DMS 273 treated with DMSO at 0.1 percent for 48 hours (cell line): ENCODE measurements at places on chromosomes 2 and 18.

GRCh38 chr2:159613091-159613490, 3.3 kb downstream of the BAZ2B start:
- DNase-seq, result no peak

DNA sequence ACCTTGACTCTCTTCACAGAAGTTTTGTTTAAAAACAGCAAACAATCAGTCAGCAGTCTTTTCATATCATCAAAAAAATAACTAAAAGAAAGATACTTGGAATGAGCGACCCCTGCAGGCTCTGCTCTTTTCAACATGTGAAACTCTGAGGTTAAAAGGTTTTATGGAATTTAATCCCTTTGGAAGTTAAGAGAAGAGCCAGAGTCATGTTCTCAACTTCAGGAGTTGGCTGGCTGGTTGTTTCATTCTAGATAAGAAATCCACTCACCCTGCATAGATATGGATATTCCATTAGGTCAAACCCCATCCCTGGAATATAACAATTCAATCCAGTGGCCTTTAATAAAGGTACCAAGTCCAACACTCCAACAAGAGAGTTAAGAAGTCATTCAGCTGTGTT, 115.6 kb upstream of the RMDN2 start:
- DNase-seq, result no peak

GRCh38 chr18:61322265-61322873, 10.9 kb upstream of the CDH20 start:
- DNase-seq, result peak; percentile 0

- DNase-seq, result no peak
Observed at GRCh38 chr2:205712508-205712907, 30.2 kb downstream of the NRP2 start.

DNA sequence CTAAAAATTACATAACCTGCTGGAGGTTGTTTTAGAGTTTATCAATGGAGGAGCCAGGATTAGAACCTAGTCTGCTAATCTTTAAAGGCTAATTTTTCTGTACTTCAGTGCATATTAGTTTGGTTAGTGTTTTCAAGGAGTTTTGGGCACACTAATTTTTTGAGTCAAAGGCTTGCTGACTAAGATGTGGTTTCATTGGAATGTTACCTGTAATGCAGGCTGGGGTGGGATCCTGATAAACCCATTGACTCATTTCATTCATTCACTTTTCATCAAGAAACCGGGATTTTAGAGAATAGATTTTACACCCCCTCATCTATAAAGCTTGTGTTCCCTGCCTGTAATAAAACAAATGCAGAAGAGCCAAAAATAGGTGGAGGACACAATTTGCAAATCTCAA, 91.9 kb upstream of the IL1R2 start:
- no peak for DNase-seq

GRCh38 chr2:64777841-64778240, 124.1 kb upstream of the SERTAD2 start:
- DNase-seq, result no peak

- DNase-seq, result no peak
Observed at GRCh38 chr2:189024901-189025618, 50.9 kb downstream of the COL3A1 start.

DNA sequence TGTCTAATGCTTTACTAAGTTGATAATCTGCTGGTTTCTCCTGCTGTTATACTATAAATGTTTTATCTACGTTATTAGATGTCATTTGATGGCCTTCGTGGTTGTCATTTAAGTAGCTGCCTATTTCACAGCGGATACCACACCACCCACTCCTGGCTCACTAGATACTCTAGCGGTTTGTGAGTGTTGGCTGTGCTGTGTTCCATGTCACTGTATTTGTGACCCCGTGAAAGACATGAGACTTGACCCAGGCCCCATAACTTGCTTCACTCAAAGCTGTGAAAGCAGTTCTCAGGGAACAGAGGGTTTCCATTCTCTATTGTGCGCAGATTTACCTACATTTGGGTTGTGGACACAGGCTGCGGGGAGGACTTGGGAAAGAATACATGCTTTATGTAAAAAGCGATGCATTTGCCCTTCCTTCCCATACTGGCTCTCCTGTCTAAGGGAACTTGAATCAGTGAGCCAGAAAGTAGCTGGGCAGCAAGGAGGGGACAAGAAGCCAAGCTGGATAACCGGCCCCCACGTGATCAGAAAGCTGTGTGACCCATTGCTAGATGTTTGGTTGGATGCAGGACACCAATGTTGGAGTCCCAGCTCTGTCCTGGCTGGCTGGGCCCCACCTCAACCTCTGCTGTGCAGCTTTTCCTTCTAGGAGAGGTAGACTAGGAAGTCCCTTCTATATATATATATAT, 52.2 kb downstream of the PLB1 start:
- DNase-seq, result no peak

- DNase-seq, result no peak
Observed at GRCh38 chr2:205474741-205475415, 207.4 kb upstream of the NRP2 start.

DNA sequence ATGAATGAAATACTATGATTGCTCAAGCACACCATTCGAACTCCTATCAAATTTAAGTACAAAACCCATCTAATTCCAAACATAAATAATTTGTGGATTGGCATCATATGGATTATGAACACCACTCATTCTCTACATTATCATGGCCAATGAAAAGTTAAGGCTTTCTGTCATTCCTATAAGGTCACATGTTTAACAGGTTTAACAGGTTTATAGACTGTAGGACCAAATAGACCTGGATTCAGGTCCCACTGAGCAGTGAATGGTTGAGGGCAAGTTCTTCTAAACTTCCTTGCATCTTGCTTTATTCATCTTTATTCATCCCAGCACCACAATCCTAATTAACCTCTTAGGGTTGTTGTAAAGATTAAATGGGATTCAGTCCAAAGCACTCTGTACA, 33.4 kb downstream of the FBXO36 start:
- DNase-seq, result no peak

DNA sequence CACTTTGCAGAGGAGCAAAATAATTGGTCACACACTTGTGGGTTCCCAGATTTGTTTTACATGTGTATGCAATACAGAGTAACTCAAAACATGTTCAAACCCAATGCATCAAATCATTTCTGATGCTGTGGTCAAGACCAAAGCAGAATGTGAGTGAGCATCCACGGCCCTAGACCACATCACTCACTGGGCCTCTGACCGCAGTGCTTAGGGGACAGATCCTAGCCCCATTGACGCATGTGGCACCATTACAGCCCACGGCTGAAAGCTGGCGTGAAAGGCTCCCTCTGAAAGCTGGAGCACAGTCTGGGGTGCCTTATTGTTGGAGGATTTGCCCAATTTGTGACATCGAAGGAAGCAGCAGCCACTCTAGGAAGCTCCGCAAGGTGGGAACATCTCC, 498.8 kb upstream of the TCF4 start:
- no peak for DNase-seq

DNA sequence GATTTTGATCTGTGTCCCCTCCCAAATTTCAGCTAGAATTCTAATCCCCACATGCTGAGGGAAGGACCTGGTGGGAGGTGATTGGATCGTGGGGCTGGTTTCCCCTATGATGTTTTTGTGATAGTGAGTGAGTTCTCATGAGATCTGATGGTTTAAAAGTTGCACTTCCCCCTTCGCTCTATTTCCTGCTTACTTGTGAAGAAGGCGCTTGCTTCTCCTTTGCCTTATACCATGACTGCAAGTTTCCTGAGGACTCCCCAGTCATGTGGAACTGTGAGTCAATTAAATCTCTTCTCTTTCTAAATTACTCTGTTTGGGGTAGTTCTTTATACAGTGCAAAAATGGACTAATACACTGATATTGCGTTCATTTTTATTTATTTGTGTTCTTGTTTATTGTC, 636.8 kb upstream of the LINC00305 start:
- no peak for DNase-seq

- DNase-seq, result no peak
Observed at GRCh38 chr2:202115479-202115971, 42.5 kb downstream of the KIAA2012 start.

GRCh38 chr2:106537047-106537446, 49.9 kb downstream of the CD8B2 start:
- DNase-seq, result no peak

GRCh38 chr18:32771169-32771751, 1.6 kb downstream of the KLHL14 start:
- no peak for DNase-seq

- DNase-seq, result no peak
Observed at GRCh38 chr2:225091336-225091735, 49.1 kb upstream of the DOCK10 start.

DNA sequence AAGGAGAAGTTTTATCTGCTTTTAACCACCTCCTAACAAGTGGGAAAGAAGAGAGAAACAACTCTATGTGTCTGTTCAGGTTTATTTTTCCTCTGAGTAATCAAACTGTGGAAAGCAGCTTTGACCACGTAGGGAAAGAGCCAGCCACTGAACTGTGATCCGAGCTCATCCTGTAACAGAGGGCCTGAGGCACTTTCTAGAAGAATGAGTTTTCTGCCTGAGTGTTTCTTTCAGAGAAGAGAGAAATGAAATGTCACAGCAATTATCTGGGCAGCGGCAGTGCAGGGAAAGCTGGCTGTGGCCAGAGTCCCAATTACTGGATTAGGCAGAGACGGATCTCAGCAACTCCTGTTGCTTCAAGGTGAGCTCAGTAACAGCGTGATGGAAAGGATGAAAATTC, 151.9 kb downstream of the CD226 start:
- no peak for DNase-seq

DNA sequence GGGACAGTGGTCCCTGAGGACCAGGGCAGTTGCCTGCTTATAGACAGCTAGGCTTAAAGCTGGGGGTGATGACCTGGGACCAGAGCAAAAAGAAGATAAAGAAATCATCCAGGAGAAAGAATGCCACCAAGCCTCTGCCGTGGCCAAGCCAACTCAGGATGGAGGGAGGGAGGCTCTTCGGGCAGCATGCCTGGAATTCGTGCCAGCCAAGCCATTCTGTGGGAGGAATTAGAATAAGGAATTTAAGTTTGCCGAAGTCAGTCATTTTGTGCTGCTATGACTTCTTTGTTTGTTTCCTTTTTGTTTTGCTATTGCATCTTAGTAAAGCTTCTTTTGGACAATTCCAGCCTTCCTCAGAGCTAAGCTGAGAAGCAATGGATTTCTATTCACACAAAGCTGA, 124.1 kb downstream of the EN1 start:
- DNase-seq, result no peak

DNA sequence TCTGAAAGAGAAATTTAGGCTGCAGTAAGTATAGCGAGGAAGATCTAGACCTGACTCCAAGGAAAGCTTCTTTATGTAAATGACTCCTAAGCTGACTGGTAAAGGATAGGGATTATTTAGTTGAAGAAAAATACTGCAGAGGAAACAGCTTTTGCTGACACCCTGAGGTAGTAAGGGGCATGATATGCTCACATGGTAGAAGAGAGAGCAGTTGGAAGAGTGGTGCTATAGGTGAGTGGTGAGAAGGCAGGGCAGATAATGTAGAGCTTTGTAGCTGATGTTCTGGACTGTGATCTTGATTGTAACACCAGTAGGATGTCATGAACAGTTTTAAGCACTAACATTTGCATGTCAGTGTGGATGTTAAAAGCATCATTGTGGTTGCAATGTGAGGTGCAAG, 639.1 kb upstream of the SLC39A10 start:
- DNase-seq, result peak; percentile 7

DNA sequence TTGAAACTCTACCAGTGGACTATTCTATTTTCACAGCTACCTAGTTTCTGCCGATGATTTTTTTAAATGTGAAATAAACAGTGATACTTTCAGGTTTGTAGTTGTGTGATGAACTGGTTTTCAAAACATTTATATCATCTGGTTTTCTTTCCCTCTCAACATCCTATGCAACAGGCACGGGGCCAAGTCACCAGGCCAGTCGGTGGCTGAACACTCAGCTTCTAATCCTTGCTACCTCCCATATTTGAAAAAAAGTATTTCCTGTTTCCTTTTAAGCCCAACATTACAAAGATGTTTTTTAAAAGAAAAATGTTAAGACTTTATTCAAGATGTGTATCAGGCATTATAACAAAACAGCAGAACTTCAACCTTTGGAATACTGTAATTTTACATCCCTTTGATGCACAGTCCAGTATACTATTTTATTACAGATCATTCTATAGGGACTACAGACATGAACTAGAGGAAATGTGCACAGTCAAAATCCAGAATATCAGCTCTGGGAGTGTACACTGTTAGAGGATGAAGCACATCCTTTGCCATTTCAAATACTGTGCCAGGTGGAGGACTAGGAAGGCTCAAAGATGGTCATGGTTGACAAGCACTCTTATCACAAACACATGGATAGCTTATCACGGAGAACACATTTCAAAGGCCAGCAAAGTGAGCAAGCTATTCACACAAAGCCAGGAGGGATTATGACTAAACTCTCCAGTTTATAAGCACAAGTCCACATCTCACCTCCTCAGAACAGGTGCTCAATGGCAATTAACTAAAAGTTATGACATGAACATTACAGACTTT, 14.6 kb downstream of the MRPL35 start:
- DNase-seq, result no peak

DNA sequence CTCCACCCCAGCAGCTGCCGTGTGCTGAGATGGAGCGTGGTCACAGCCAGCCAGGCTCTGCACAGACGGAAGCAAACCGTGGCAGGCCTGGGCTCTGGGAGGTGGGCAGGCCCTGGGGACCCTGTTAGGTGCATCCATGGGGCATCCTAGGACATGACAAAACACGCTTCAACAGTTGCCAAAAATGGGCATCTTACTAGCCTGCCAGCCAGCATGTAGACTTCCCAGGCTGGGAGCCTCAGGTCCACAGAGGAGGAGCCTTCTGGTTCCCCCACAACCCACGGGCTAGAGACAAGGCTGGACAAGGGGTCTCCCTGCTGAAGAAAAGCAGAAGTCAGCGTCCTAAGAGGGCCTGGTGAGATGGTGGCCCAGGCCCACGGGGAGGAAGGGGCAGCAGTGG, 139.5 kb downstream of the HDAC4 start:
- DNase-seq, result no peak

DNA sequence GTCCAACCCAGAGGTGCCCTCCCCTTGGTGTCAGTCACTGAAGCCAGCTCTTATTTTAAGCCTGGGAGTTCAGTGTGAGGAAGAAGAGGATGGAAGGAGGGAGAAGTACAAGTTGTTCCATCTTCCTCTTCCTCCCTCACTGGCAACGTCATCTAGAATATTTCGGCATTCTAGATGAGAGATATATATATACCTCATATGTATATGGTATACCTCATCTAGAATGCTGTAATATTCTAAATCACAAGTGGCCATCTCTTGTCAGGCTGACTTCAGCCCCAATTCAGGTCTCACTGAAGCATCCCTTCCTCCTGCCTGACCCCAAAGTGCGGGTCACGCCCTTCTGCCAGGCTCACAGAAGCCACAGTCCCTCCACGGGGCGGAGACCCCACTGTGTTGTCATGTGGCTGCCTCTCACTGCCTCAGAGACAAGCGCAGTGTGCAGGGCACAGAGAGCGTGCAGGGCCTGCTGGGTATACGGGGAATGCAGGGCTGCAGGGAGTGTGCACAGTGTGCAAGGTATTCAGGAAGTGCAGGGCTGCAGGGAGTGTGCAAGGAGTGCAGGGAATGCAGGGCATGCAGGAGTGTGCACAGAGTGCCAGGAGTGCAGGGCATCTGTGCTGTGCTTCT, 32.8 kb upstream of the B3GNT7 start:
- DNase-seq, result no peak

- DNase-seq, result no peak
Observed at GRCh38 chr2:142865924-142866323, 11.5 kb upstream of the KYNU start.

- no peak for DNase-seq
Observed at GRCh38 chr2:9179572-9180201, 26.9 kb upstream of the ASAP2 start.
